Neural crest cell (in vitro differentiated cells): ENCODE measurements at places on chromosomes 12 and 14.
A peak's percentile ranks its signal among the peaks of the same experiment; 100 is the strongest.

DNA sequence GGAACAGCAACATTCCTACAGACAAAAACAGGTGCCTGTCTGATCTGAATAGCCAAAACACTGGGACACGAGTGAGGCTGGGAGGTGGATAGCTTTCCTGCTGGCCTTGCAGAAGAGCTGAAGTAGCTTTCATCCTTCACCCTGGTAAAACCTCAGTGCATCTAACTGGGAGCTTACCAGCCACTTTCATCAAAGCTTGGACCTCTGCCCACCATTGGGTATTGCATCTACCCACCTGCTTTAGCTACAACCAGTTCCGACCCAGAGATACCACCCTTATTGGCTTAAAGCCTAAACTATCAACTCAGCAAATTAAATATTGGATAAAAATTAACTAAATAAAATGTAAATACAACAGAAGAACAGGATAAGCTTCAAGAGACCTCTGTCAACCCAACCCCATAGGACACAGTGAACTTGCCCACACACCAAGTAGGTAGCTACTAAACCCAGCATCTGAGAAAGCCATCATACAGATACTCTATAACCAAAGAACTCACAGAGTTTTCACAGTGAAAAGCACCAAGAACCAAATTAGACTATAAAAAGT, 866.3 kb downstream of the FSCB start:
- H3K36me3 ChIP-seq = no peaks in the 10 kb centered on the region
- no peak for DNase-seq
- H3K27me3 ChIP-seq = no peaks in the 10 kb centered on the region
- no peak overlapping the region for H3K27ac ChIP-seq

DNA sequence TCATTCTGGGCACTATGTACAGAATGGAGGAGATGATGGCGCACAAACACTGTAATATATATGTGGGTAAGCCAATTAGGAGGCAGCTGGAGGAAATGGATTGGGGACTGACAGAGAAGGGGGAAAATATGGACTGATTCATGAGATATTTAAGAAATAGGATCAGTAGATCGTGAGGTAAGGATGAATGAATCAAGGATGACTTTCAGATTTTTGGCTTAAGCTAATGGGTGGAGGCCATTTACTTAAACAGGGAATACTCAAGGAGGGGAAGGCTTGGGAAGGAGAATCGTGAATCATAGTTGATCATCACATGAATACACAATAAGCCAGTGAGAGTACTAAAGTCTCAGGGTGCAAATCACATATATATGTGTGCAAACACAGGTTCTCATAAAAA, 11.2 kb upstream of the GNPNAT1 start:
- H3K4me3 ChIP-seq = no peak overlapping the region
- peaks cover 3% of the 10 kb centered on the region for H3K4me1 ChIP-seq
- no peaks in the 10 kb centered on the region for H3K27me3 ChIP-seq
- H3K27ac ChIP-seq = peak overlapping the region; percentile 2
- H3K36me3 ChIP-seq = no peaks in the 10 kb centered on the region
- DNase-seq = no peak

- H3K36me3 ChIP-seq = no peaks in the 10 kb centered on the region
- H3K27ac ChIP-seq = no peak overlapping the region
- H3K4me1 ChIP-seq = peaks cover 18% of the 10 kb centered on the region
- no peak for DNase-seq
- no peak overlapping the region for H3K4me3 ChIP-seq
- peaks cover 5% of the 10 kb centered on the region for H3K27me3 ChIP-seq
These were observed 991.6 kb downstream of the BCL11B start for GRCh38 chr14:98280436-98280835.

GRCh38 chr14:21063479-21063878, 5.9 kb downstream of the RNASE8 start:
- peak overlapping the region; percentile 35 for H3K4me3 ChIP-seq
- DNase-seq = no peak
- H3K27me3 ChIP-seq = peaks cover under 1% of the 10 kb centered on the region
- H3K27ac ChIP-seq = no peak overlapping the region

DNA sequence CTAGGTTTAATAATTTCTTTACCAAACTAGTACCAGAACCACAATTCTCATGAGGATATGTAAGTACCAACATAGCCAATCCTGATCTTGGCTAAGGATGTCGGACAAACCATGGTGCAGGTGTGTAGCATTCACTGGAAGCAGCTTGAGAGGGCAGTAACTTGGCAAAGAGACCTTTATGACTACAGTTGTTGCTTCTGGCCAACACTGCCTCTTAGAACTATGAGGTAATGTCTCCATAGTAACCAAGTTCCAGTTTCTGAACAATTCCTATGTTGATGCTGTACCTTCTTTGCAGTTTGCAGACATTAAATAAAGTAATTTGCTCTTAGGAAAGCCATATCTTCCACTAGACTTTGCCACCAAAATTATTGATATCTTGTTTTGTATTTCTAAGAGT, at the start of gene LMNTD1:
Gene LMNTD1, minus strand, starts transcription at position 186 of the 400 bp plus-strand sequence. CDS start 324 bp downstream, outside the sequence.
- no peaks in the 10 kb centered on the region for H3K4me1 ChIP-seq
- H3K27me3 ChIP-seq = no peaks in the 10 kb centered on the region
- DNase-seq = no peak
- H3K4me3 ChIP-seq = no peak within 1 kb of the TSS
- no peaks in the 10 kb centered on the region for H3K36me3 ChIP-seq
- H3K27ac ChIP-seq = no peak within 1 kb of the TSS

DNA sequence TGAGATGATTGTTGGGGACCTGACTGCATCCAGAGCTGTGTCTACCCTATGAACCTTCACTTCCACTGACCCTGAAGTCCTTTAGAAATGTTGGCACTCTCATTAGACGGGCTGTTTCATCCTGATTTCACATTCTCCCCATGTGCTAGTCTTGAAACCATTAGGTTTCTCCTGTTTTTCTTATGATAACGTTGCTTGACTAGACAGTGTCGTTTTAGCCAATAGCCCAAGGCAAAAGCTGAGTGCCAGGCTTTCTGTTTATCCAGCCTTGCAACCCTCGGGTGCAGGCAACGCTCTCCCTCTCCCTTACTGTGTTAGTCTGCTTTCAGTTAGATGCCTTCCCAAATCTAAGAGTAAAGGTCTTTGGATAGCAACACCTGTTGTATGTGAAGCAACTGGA, 30.1 kb downstream of the DACT1 start:
- DNase-seq = no peak
- H3K4me1 ChIP-seq = peaks cover 4% of the 10 kb centered on the region
- no peak overlapping the region for H3K27ac ChIP-seq

DNA sequence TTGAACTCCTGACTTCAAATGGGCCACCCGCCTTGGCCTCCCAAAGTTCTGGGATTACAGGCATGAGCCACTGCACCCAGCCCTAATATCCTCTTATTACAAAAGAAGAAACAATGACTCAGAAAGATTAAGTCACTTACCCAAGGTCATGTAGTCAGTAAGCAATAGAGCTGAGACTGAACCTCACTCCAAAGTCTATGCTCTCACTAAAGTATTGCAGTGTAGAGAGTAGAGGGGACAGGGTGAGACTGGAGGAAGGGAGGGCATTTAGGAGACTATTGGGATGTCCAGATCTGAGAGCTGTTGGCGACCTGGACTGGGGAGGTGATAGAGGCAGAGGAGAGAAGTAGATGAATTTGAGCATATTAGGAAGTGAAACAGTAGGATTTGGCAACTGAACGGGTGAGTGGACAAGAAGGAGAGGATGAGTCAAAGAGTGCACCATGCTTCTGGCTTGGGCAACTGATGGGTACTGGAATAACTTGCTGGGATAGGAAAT, 11.8 kb downstream of the P2RX7 start:
- no peaks in the 10 kb centered on the region for H3K4me1 ChIP-seq
- peaks cover 8% of the 10 kb centered on the region for H3K27me3 ChIP-seq
- H3K27ac ChIP-seq = peak overlapping the region; percentile 12

- peaks cover 15% of the 10 kb centered on the region for H3K4me1 ChIP-seq
- H3K36me3 ChIP-seq = no peaks in the 10 kb centered on the region
These were observed 38.1 kb downstream of the BBS10 start for GRCh38 chr12:76310110-76310509.

DNA sequence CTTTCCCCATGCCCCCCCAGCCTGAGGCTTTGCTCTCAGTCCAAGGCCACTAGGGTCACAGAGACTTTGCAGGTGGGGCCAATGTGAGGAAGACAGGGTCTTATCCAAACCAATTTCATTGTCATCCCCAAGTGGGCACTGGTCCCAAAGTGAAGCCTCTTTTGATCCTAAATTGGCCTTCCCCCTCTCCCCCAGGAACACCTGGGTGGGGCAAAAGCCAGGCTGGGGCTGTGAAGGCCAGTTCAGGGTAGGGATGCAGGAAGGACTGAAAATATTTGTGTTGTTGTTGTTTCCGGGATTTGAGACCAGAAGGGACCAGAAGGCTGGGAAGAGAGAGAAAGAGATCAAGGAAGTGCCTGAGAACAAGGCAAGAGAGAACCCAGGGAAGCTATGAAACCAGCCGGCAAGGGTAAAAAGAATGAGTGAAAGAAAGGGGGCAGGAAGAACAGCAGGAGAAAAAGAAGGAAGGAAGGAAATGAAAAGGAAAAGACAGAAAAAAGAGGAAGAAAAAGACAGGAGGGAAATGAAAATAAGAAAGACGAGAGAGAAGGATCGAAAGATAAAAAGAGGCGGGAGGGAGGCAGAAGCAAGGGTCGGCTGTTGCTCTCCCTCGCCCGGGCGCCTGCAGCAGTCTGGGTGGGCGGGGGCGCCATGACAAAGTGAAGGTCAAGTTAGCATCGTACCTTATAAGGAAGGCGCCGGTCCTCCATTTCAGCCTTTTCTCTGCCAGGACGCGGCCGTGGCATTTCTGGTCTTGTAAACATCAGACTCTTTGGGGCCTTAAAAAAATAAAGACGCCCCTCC, 7.4 kb upstream of the HOXC11 start:
- DNase-seq = no peak
- H3K4me3 ChIP-seq = no peak overlapping the region
- peaks cover 100% of the 10 kb centered on the region for H3K27me3 ChIP-seq
- H3K27ac ChIP-seq = no peak overlapping the region

- no peak for DNase-seq
- H3K4me1 ChIP-seq = peaks cover 20% of the 10 kb centered on the region
- no peak overlapping the region for H3K4me3 ChIP-seq
- no peaks in the 10 kb centered on the region for H3K36me3 ChIP-seq
- no peak overlapping the region for H3K27ac ChIP-seq
These were observed 349.2 kb downstream of the BCAT1 start for GRCh38 chr12:24599736-24600135.

- peak overlapping the region; percentile 72 for H3K27ac ChIP-seq
- H3K4me1 ChIP-seq = peaks cover 7% of the 10 kb centered on the region
- no peaks in the 10 kb centered on the region for H3K27me3 ChIP-seq
- no peak overlapping the region for H3K4me3 ChIP-seq
- no peak for DNase-seq
These were observed 12.7 kb downstream of the ERP29 start for GRCh38 chr12:112025808-112026375.

GRCh38 chr12:30484658-30485057, 211.0 kb downstream of the IPO8 start:
- DNase-seq = no peak
- no peaks in the 10 kb centered on the region for H3K36me3 ChIP-seq
- H3K27me3 ChIP-seq = no peaks in the 10 kb centered on the region
- no peak overlapping the region for H3K27ac ChIP-seq
- no peak overlapping the region for H3K4me3 ChIP-seq

- H3K27ac ChIP-seq = no peak overlapping the region
- peaks cover 45% of the 10 kb centered on the region for H3K27me3 ChIP-seq
- H3K36me3 ChIP-seq = no peaks in the 10 kb centered on the region
These were observed 2.2 kb downstream of the PDZRN4 start for GRCh38 chr12:41190338-41190737.

GRCh38 chr12:75571656-75572205, 60.3 kb upstream of the KRR1 start:
- H3K27ac ChIP-seq = no peak overlapping the region
- no peaks in the 10 kb centered on the region for H3K27me3 ChIP-seq
- peaks cover 22% of the 10 kb centered on the region for H3K4me1 ChIP-seq
- no peak for DNase-seq
- no peaks in the 10 kb centered on the region for H3K36me3 ChIP-seq

GRCh38 chr12:42143452-42144157, 1.1 kb downstream of the GXYLT1 start:
- peak overlapping the region; percentile 95 for H3K4me3 ChIP-seq
- no peaks in the 10 kb centered on the region for H3K27me3 ChIP-seq
- H3K4me1 ChIP-seq = peaks cover 31% of the 10 kb centered on the region
- peak overlapping the region; percentile 91 for H3K27ac ChIP-seq
- no peaks in the 10 kb centered on the region for H3K36me3 ChIP-seq

DNA sequence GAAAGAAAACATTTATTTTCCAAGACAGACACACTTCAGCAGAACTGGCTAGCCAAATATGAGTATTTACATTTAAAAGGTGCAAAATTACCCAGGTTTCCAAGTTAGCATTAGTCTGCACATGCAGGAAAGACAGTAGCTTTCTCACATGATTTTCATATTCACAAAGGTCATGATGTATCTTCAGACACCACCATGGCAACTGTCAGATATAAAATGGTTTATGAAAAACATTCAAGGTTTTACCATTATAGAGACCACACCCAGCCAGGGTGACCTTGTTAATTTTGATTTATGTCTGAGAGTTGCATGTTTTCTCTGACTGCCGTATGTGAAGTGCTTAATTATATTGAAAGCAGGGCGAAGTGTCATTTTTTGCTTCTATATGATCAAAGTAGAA, 91.2 kb downstream of the GXYLT1 start:
- no peaks in the 10 kb centered on the region for H3K27me3 ChIP-seq
- no peak overlapping the region for H3K27ac ChIP-seq
- peaks cover 8% of the 10 kb centered on the region for H3K36me3 ChIP-seq
- H3K4me1 ChIP-seq = no peaks in the 10 kb centered on the region
- H3K4me3 ChIP-seq = no peak overlapping the region
- no peak for DNase-seq

- no peaks in the 10 kb centered on the region for H3K36me3 ChIP-seq
- no peak for DNase-seq
- no peak overlapping the region for H3K27ac ChIP-seq
- no peak overlapping the region for H3K4me3 ChIP-seq
These were observed 30.6 kb downstream of the NAA30 start for GRCh38 chr14:57420986-57421385.

DNA sequence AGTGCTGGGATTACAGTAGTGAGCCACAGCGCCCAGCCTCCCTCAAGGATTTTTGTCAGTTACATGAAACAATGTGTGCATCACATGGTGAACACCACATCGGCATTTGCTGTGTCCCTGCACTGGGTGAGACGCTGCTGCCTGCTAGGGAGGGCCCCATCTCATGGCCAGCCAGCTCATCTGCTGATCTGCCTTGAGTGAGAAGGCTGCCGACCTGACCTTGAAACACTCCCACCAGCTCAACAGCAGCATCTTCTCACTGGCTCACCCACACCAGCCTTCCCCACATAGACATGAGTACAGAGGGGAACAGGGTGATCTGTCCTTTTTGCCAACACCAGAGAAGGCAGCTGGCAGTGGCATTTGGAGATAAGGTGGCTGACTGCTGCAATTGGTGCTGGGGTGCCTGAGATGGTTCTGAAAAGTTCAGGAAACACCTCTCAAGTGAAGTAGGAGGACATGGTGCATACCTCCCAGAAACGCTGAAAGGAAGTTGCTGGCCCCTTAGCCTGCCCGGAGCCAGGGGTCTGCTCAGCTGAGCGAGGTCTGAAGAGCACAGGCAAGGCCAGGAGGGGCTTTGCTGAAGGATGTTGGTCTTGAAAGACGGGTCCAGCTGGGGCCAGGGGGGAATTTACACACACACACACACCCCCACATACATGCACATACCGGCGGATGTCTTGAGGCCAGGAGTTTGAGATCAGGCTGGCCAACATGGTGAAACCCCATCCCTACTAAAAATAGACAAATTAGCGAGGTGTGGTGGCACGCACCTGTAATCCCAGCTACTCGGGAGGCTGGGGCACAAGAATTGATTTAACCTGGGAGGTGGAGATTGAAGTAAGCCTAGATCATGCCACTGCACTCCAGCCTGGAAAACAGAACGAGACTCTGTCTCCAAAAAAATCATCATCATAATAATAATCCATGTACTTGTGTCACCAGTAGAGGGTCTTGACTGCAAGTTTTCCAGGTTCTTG, 14.3 kb upstream of the PPP1R13B start:
- H3K4me3 ChIP-seq = no peak overlapping the region
- H3K27ac ChIP-seq = peak overlapping the region; percentile 67
- peaks cover under 1% of the 10 kb centered on the region for H3K4me1 ChIP-seq
- H3K27me3 ChIP-seq = peaks cover 2% of the 10 kb centered on the region
